DMS53 (cell line): ENCODE measurements at places on chromosomes 4 and X.

- DNase-seq: no peak
Observed at GRCh38 chrX:151796576-151796975, 62.0 kb downstream of the CNGA2 start.

DNA sequence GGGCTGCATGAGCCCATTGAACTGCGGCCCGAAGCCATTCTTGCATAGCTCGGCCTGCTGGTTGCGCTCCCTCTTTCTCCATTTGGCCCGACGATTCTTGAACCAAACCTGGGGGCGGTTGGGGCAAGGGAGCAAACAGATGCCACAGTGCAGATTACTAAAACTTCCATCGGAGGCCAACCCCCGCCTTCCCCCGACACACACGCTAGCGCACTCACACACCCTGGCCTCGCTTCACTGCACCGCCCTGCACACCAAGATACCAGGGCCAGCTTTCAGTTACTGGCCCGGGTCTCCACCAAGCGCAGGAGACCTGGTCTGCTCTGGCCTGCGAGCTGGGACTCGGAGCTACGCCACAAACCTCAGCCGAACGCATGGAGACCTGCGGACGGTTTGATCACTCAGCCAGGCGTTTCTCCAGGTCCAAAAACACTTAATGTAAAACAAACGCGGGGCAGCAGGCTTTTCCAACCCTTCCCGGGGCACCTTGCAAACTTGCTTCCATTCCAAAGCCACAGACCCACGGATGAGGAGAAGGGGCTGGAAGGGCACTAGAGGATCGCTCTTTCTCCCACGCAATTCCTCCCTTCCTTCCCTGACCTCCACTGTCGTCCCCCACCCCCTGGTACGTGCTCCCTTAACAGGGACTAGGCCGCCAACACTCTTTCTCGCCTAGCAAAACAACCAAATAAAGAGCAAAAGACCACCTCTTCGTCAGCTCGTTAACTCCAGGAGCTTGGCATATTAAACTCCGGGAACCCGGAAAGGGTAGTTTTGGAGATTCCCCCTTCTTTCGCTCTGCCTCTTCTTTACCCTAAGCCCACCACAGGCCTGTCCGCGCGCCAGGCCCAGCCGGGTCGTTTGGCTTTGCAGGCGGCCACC, 4.1 kb downstream of the PITX2 start:
- DNase-seq: peak; percentile 6

- peak; percentile 82 for DNase-seq
Observed at GRCh38 chr4:1746919-1747602, 25.7 kb downstream of the TACC3 start.

DNA sequence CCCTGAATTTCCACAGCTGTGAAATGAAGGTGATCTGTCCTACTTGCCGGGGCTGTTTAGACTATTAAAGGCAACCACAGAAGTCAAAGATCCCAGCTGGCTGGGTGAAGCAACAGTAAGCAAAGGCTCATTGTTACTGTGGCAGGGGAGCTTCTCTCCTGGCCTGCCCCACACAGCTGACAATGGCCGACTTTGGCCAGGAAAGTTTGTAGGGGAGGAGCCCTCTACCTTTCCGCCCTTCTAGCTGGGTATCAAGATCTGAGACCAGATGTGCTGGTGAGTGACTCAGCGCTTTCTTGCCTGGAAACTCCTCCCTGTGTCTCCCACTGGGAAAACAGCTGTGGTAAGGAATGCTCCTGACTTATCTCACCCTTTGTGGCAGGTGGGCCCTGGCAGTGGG, 21.1 kb downstream of the RASSF6 start:
- peak; percentile 68 for DNase-seq

GRCh38 chrX:37509349-37509748, 62.1 kb upstream of the LANCL3 start:
- DNase-seq: peak; percentile 35

DNA sequence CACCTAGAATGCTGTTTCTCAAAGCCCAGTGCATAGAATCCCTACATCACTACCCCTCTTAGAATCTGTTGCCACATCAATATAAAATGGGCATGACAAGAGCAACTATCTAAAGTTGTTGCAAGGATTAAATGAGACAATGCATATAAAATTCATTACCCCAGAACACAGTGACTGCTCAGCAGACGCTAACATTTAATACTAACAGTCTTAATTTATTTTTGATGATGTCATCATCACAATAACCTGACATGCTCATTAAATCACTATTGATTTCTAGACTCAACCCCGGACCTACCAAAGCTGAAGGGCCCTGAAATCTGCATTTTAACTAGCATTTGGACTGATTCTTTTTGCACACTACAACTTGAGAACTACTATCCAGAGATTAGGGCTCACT, 3.9 kb downstream of the ARSJ start:
- no peak for DNase-seq

DNA sequence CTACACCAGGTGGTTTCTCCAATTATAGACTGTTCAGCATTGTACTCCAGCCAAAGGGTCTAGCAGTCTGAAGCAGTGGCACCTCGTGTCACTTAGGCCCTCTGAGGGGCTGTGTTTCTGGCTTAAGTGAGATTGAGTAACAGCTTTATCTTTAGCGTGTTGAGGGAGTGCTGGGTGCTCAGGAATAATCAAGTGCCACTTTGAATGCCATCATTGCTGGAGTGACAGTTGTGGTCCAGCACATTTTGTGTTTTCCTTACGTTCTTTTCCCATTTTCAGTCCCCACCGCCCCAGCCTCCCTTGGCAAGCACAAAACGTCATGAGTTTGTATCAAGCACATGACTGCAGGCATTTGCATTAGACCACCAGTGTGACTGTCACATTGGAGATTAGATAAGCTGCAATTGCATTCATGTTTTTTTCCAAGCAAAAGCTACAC, 58.7 kb downstream of the FNIP2 start:
- DNase-seq: no peak

GRCh38 chr4:99552872-99553271, 11.0 kb downstream of the TRMT10A start:
- DNase-seq: no peak

DNA sequence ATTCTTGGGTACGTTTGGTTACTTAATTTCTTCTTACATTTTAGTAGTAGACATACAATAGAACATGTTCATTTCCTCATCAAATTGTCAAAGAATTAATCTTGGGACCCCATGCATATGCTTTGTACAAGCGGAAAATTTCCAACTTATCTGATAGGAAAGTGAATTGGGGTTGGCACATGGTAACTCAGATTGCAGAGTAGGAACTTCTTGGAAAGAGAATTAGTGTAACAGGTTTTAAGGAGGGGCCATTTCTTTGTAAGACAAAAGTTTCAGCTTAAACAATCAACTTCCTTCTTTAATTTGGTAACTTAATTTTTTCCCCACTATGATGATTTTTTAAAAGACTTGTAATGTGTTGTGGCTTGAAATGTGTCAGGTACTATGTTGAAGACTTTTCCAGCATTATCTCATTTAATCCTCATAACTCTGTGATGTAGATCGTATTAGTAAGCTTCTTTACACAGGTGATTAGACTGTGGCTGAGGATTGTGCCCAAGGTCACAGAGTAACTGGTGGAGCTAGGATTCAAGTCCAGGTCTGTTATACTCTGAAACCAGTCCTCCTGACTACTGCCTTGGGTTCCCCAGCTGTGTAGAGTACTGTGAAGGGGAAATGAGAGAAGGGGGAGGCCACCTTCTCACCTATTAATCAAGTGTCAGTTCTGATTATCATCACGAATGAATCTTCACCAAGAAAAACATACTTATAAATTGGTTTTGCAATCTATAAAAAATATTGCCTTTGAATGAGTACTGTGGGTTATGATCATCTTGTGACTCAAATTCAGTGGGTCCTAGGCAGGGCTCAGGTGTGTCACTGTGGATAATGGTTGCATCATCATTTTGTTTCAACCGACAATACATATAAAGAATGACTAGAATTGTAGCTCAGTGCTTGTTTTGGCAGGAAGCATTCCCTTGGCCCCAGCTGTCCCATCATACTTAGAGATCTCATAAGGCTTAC, 4.3 kb downstream of the GK start:
- DNase-seq: no peak

GRCh38 chrX:80578517-80579105, 158.4 kb downstream of the TENT5D start:
- peak; percentile 67 for DNase-seq

DNA sequence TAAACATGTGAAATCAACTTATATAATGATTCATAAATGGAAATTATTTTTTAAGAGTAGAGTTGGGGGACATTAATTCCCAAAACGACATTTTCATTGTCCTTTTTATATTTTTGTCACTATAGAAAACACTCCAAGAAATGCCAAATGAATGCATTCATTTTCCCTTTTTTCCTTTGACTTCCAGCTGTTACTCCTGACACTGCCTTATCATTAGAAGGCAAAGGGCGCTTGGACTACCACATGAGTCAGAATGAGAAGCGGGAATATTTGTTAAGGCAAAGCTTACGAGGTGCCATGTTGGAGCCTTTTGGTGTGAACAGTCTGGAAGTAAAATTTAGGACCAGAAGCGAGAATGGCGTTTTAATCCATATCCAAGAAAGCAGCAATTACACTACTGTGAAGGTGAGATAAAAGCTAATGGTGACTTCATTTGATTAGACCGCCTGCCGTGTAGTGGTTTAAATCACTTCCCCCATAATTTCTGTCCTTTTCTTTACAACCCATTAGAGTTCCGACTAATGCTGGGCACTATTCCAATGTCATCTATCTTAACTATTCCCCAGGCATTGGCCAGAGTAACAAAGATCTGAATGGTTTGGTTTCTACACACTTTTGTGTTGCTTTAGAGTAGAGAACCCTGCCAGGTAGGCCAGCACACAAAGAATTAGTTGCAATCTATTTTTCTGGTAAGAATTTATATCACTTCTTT, 166.7 kb downstream of the FAT4 start:
- no peak for DNase-seq

DNA sequence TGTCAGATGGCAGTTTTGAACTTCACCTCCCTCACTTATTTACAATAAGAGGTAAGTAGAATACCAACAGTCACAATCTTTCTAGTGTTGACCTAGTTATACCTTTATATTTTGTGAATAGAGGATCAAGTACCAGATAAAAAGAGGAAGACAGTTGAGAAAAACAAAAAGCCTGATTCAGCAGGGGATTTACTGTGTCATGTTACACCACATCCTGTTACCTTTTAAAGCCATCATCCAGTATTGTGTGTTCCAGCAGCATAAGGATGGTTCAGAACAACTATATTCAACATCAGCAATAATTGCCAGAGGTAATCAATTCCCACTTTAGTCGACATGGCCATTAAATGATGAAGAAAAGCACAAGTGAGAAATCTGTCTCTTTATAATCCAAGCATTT, 21.3 kb upstream of the CXCL6 start:
- DNase-seq: peak; percentile 71

DNA sequence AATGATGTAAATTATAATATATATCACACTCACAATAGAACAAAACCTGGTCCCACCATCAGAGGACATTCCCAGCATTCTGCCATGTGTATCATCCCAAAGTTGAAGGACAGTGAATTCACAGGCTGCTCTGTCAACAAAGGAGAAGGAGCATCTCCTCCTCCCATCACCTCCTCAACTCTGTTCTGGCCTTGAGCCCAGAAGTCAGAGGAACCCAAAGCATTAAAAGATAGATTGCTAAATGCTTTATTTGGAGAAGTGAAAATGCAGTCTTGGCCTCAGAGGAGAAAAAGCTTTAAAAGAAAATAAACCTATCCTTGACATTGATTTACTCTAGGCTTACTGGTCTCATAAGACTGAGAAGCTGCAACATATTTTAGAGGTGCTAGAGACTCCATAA, 268.8 kb upstream of the RASGEF1B start:
- no peak for DNase-seq

DNA sequence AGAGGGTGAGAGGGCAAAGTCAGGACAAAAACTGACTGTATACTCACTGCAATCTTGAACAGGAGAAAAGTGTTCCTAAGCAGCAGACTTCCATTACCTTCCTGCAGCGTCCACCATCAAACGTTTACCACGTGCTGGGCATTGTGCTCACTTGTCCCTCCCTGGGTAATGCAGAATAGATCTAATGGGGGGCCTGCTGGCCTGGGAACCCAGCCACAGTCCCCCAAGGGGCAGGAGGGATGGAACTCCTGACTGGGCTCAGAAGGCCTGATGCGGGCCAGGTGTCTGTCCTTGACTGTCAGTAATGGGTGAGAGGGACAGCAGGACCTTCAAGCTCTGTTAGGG, 37.6 kb upstream of the FAM156A start:
- DNase-seq: no peak

DNA sequence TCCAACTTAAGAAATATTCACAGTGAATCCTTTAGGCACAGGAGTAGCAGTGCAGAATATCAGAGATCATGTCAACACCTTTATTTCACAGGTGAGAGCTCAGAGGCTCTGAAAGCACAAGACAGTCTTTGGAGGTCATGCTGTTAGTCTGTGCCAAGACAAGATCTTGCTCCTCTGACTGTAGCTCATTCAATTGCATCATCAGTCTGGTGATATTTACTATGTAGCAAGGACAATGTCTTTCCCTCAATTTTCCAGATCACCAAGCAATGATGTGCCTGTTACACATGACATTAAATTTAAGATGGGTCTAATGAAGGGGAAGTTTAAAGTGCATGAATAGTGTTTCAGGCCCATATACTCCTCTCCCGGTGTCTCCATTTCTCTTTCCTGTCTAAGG, 277.5 kb downstream of the IL15 start:
- no peak for DNase-seq

- no peak for DNase-seq
Observed at GRCh38 chrX:54181202-54181953, 1.7 kb downstream of the FAM120C start.

DNA sequence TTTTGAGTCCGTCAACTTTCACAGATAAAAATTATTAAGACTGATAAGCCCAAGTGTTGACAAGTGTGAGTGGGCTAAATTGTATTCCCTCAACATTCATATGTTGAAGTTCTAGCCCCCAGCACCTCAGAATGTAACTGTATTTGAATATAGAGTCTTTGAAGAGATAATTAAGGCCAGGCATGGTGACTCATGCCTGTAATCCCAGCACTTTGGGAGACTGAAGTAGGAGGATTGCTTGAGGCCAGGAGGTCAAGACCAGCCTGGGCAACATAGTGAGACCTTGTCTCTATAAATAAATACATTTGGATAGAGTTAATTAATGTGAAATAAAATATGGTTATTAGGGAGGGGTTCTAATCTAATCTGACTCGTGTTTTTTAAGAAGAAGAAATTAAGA, 29.7 kb upstream of the SLC25A4 start:
- no peak for DNase-seq

GRCh38 chrX:97597954-97598353, 714.2 kb downstream of the RPA4 start:
- no peak for DNase-seq

- DNase-seq: peak; percentile 73
Observed at GRCh38 chr4:72846280-72847111, 223.0 kb downstream of the COX18 start.

DNA sequence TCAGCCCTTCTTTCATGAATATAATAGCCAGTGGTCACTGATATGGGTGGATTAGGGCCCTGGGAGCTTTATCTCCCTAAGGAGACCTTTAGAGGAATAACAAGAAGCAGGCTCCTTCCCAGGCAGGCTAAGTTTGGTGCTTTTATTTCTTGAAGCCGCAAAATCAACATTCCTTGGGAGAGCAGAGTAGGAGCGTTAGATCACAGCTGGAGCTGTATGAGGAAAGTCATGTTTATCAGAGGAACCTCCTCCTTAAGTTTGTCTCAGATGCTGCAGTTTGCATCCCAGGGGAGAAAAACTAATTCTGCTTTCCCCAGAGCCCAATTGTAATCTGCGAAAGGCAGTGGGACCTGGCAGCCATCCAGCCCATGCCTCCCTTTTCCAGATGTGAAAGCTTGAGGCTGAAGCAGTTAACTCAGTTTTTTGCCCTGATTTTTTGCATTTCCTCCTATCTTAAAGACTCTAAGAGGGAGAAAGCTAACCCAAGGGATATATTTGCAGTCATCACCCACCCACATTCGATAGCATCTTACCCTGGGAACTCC, 186.0 kb upstream of the FRMPD4 start:
- DNase-seq: no peak
